ENCODE measurements at places on chromosomes 5 and 9.

DNA sequence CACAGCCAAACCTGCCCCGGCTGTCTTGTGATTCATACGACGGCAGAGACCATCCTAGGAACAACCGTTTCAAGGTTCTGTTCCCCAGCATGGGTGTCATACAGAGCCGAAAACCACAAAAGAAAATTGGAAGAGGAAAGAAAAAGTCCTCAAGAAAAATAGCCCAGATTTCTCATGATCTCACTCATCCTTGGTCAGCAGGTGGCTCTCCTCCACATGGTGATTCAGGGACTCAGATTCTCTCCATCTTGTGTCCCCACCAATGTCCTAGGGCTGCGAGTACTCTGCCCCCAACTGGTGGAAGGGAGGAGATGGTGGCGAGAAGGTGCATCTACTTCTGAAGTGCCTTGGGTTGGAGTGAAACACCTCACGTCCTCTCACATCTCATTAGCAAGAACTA lies 25.6 kb downstream of the PDZD2 start:
- DNase-seq = no peak

DNA sequence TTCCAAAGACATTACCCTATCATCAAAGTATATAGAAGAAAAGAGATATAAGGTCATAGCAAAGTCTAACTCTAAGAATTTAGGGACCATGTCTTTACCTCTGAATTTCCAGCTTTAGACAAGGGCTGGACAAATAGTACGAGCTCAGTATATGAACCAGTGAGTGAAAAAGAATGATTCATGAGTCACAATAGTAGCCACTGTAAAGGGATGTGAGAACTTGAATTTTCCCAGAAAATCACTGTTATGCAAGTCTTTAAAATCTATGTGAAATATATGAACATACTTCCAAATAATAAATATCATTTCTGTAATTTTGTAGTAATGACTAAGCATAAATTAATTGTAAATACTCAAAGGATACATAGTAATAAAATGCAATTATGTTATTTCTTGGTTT lies 305.9 kb upstream of the PRR16 start:
- DNase-seq = no peak

DNA sequence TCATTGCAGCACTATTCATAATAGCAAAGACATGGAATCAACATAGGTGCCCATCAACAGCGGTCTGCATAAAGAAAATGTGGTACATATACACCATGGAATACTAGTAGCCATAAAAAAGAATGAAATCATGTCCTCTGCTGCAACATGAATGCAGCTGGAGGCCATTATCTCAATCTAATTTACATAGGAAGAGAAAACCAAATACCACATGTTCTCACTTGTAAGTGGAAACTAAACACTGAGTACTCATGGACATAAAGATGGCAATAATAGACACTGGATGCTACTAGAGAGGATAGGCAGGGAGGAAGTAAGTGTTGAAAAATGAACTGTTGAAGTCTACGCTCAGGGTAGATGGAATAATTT lies 203.9 kb upstream of the CDH9 start:
- no peak for DNase-seq

DNA sequence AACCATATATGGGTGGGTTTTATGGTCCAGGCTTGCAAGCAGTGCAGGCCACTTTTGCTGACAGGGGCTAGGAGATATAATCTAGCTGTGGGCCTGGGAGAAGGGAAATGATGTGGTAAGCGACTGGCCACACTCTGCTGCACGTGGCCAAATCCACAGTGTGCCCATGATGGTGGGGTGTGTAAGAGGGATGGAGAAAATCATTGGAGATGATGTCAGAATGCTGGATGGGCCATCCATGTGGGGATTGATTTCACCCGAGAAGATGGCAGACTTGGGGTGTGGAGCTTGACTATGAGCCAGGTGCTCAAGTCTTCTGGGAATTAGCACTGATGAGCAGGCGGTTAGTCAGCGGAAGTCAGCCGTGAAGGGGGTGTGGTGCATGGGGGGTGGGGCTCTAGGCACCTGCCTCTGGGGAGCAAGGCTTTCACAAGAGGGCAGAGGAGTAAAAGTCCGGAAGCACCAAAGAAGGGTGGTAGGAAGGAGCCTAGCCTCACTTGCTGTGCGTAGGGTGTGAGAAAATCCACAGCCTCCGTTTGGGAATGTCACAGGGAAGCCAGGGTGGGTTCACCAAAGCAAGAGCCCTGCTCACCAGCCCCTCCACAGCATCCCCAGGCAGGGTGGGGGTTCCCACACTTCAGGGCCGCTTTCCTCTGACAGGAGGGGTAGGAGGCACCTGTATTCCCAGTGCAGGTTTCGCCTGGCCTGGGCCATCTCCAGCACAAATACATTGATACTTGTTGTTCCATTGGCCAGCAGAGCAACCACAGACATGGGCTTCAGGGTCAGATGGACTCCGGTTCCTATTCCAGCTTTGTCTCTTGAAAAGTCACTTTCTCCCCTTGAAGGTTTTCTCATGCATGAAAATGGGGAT lies 44.5 kb upstream of the ANGPTL2 start:
- DNase-seq = no peak

GRCh38 chr5:178411083-178411482 lies 178.5 kb upstream of the PHYKPL start:
- no peak for DNase-seq

DNA sequence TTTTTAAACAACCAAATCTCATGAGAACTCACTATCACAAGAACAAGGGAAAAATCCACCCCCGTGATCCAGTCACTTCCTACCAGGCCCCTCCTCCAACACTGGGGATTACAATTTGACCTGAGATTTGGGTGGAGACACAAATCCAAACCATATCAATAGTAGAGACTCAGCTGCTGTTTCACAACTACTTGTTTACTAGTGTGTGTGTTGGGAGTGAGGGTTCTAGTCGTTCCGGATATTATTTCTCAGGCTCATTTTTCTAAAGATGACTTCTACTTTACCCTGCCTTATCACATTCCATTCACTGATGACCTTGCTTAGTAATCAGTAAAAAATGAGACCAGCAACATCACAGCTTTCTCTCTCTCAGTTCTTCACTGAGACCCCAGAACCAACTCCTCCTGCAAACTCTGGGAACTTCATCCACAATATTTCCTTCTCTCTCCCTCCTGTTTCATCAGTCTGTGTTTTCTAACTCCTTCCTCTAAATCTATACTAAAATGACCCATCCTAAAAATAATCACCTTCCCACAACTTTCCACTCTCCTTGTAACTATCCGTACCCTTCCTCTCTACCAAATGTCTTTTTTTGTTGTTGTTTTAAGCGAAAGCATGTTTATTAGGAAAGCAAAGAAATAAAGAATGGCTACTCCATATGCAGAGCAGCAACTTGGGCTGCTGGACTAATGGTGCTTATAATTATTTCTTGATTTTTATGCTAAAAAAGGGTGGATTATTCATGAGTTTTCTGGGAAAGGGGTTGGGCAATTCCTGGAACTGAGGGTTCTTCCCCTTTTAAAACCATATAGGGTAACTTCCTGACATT lies 121.5 kb upstream of the SPRY4 start:
- no peak for DNase-seq

DNA sequence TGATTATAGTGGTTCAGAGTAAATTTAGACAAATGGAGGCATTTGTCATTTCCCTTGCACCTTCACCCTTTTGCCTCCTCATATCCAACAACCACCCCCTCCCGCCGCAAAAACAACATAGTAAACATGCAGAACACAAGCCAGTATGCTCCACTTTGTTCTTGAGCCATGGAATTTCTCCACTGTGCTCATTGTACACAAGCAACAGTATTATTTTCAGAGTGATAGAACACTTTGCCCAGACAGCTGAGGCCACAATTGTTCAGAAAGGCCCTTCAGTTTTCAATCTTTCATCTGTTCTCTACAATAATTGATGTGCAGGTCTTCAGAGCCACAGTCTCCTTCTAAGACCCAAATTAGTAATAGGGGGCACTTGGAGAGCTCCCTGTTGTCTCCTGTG lies 272.8 kb upstream of the SLC30A5 start:
- no peak for DNase-seq

GRCh38 chr9:89604729-89605464 lies at the start of gene GADD45G:
GADD45G (plus strand) TSS chr9:89605012; CDS start chr9:89605122, 110 bp downstream.
- peak; percentile 68 for DNase-seq

GRCh38 chr5:107088907-107089306 lies 581.8 kb downstream of the EFNA5 start:
- no peak for DNase-seq

GRCh38 chr5:10600626-10601245 lies 36.9 kb downstream of the ANKRD33B start:
- no peak for DNase-seq

DNA sequence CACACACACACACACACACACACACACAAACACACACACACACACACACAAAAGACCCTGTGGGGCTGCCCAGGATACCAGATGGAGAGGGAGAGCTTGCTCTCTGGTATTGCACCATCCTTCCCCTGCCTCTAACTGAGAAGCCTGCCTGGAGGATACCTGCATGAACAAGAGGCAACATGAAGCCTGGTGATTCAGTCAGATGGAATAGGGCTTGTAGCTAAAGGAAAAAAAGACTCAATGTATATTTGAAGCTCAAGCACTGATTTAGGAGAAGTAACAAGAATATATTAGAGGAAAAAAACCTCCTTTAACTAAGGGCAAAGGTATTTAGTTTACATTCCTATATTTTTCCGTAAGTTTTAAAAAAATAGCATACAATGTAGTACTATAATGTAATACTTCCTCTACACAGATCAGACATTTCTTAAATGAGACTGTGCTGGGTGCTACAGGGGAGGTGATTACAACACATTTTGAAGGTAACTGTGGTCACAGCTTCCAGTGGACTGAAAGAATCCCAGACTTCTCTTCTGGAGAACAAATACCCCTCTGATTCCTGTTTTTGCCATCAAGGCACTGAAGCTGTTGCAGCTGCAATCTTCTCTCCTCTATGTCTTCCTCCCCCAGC lies 169.3 kb downstream of the DCP2 start:
- no peak for DNase-seq

DNA sequence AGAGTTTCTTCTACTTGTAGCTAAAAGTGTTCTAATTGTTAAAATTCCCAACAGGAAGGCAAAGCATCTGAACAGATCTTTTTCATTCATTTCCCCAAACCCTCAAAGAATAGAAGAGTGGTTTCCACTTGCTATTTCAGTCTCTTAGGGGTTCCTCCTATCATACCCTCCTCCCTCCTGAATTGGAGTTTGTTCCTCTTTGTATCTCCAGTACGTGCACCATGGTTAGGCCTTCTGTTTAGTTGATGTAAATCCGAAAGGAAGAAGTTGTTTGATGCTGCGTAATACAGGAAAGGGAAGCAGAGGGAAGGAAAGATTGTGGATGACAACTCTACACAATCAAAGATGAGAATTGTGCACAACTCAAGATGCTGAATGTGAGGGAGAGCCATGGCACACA lies 303.6 kb downstream of the PIK3R1 start:
- DNase-seq = no peak

- DNase-seq = no peak
These were observed 110.1 kb downstream of the MVB12B start for GRCh38 chr9:126436545-126437267.

- no peak for DNase-seq
These were observed at the start of gene SLIT3 for GRCh38 chr5:169300468-169301385. SLIT3 (minus strand) TSS chr5:169301139; CDS start chr5:169300709, 430 bp downstream.
